Activated naive CD4-positive, alpha-beta T cell (primary cell): ENCODE measurements at places on chromosomes 5 and 9.

DNA sequence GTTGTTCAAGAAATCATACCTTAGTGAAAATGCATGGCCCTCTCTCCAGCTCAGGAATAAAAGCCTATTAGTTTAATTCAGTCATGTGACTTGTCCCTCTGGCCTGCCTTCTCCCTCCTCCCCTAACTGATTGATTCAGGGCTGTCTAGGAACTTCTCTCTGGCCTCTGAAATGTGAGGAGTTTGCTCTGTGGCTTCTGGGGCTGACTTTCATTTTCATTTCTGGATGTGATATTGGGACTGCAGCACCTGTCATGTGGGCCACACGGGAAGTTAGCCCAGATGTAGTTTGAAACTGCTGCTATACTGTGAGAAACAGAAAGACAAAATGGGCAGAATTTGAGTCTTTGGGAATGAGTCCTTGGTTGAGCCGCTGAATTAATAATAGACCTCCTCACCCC is 44.8 kb downstream of the PARP8 start:
- peak; percentile 15 for DNase-seq

GRCh38 chr9:95285307-95285706 is 32.2 kb downstream of the FANCC start:
- DNase-seq, result no peak

DNA sequence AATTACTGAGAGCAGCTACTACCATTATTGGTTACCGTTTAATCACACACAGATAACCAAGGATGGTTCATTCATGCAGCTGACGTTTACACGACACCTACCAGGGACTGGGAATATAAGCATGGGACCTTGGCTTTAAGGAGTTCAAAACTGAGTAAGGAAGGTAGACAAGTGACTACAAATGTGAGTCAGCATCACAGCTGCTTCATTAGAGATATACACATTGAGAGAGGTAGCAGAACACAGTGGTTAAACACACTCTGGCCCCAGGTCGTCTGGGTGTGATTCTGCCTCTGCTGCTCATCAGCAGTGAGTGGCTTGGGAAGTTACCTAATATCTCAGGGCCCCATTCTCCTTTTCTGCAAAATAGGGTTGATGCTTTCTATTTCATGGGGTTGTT is 268.6 kb downstream of the NR3C1 start:
- no peak for DNase-seq

GRCh38 chr9:18947892-18948339 is 85.1 kb downstream of the SAXO1 start:
- DNase-seq, result no peak

DNA sequence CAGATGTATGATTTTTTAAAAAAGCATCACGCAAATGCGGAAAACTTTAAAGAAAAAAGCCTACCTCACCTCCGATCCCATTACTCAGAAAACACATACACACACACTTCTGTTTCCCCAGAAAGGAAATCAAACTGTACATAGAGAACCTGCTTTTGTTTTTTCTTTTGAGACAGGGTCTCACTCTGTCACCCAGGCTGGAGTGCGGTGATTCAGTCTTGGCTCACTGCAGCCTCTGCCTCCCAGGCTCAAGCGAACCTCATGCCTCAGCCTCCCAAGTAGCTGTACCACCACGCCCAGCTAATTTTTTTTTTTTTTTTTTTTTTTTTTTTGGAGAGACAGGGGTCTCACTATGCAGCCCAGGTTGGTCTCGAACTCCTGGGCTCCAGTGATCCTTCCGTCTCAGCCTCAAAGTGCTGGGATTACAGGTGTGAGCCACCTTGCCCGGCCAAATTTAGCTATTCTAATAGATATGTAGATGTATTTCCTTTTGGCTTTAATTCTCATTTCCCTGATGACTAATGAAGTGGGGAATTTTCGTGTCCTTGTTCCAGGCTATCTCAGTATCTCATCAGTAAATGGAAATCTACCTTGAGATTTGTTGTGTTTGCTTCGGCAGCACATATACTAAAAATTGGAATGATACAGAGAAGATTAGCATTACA is 25.7 kb upstream of the EEIG1 start:
- DNase-seq, result no peak

DNA sequence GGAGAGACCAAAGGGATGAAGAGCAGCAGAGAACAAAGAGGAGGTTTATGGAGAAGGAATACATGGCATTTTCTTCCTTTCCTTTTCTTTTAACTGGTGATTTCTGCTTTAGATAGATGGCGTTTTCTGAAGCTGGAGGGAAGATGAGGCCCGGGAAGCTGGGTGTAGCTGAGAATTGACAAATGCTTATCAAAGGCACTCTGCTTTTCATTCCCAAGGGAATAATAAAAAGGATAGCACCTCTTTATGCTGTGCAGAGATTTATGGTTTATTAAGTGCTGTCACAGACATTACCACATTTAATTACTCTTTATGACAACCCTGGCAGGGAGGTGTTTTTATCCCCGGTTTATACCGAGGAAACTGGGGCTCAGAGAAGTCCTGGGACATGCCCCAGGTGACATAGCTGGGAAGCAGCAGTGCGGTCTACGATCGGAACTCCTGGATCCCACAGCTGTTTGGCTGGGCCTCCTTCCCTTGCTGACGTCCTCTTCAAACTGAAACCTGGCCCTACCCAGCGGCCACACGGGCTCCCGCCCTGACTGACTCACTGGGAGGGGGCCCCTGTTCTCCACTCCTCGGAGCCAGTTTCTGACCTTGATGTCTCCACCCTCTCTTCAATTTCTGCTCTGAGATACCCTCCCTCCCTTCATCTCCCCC is 8.2 kb upstream of the EPB41L4B start:
- no peak for DNase-seq

GRCh38 chr9:97046228-97046627 is 7.3 kb upstream of the CTSV start:
- DNase-seq, result no peak

DNA sequence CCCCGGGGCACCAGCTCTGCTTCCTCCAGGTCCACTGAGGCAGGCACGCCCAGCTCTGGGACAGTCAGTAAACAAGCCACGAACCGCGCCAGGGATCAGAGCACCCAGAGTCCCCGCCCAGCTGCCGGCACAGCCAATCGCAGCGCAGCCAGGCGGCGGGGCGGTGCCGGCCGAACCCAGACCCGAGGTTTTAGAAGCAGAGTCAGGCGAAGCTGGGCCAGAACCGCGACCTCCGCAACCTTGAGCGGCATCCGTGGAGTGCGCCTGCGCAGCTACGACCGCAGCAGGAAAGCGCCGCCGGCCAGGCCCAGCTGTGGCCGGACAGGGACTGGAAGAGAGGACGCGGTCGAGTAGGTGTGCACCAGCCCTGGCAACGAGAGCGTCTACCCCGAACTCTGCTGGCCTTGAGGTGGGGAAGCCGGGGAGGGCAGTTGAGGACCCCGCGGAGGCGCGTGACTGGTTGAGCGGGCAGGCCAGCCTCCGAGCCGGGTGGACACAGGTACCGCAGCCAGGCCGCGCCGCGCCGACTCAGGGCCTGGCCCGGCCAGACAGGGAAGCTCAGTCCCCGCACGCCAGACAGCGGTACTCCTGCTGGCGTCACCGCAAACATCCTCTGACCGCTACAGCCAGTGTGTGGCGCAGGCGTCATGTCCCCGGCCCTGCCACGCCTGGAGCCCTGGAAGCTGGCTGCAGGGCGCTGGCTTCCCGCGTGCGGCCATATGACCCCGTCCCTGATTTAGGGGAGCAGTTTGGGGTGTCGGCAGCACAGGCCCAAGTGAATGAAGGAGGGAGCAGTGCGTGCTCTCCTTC is at the start of gene CTSL:
Gene CTSL (plus strand): TSS at position 220 of the 810 bp plus-strand sequence. CDS start 1,485 bp downstream, outside the sequence.
- DNase-seq, result peak; percentile 17

DNA sequence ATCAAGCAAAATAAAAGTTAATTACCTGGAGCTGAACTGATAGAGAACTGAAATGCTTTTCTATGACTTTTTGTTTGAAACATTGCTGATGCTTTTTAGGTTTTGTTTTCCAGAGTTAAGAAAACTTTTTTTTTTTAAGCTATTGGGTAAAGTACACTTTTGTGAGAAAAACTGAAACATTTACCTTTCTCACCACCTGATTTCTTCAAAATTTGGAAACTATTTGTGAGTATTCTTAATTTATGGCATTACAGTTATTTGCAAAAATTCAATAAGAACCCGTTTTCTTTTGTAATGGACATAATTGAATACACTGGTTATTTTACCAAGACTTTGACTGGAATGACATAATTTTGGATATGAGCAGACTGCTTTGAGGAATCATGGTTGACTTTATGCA is 6.6 kb downstream of the C9orf153 start:
- no peak for DNase-seq

DNA sequence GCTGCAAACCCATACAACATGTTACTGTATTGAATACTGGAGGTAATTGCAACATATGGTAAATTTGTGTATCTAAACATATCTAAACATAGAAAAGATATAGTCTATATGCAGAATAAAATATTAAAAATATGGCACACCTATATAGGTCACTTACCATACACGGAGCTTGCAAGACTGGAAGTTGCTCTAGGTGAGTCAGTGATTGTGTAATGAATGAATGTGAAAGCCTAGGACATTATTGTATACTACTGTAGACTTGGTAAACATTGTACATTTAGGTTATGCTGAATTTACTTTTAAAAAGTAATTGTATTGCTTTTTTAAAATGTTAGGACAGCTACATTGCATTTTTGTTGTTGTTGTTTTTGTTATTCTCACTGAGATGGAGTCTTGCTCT is 968.8 kb downstream of the TLE1 start:
- DNase-seq, result no peak

GRCh38 chr5:175902026-175902425 is 30.6 kb downstream of the CPLX2 start:
- no peak for DNase-seq

GRCh38 chr9:133023117-133023890 is 7.5 kb upstream of the GTF3C5 start:
- no peak for DNase-seq

DNA sequence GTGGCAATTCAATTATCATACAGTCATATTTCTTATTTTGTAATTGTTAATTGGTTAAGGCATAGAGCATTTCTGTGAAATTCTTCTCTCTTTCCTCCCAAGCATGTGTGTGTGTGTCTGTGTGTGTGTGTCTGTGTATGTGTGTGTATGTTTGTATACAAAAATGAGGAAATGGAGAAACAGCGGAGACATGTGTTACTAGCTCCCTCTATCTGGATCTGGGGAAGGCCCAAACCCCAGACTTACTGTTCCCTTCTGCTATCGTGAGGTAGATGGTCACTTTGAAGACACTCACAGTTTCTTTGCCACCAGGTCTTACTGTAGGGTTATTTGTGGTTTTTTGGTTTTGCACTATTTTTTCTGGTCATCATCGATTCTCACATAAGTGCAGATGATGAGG is 11.4 kb upstream of the C5orf63 start:
- no peak for DNase-seq

DNA sequence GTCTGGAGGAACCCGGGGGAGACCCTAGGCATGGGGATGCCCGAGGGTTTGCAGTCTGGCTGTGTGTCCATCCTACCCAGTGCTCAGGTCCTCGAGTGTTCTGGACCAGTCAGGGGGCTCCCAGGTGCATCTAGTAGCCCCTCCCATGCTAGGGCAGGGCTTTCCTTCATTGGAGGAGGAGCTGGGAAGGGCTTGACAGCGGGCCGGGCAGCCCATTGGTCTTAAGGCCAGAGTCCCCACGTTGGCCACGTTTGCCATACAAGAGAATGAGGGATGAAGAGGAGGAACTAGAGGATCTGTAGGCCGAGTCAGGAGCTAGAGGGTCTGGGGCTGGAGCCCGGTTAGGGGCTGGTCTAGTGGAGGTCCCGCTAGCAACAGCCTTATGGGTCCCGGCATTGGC is 37.3 kb upstream of the CTSV start:
- no peak for DNase-seq

GRCh38 chr5:141488591-141489561 is at the start of gene PCDHGC5:
Gene PCDHGC5, plus strand, starts transcription at chr5:141489081. Its CDS starts 160 bp downstream, at chr5:141489241.
- no peak for DNase-seq

DNA sequence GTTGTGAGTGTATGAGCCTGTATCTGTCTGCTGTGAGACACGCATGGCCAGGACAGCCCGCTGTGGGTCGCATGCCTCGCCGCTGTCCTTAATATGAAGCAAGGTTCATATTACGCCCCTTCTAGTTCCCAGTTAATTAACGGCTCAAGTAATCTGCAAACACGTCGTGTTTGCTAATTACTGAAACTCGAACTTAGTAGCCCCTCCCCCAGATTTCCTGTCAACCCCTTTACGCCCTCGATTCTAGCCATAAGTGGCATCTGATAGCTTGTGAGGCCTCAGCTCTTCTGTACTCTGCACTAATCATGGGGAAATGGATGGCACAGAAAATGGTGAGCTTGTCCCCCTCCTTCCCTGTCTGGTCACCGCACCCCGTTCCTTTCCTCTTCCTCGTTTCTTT is 116.9 kb upstream of the OTULINL start:
- DNase-seq, result no peak

GRCh38 chr9:110013064-110013463 is 194.9 kb downstream of the C9orf152 start:
- DNase-seq, result no peak

GRCh38 chr9:95005278-95006143 is 279.0 kb downstream of the AOPEP start:
- DNase-seq, result no peak

GRCh38 chr9:97307091-97307490 is 368 bp upstream of the CCDC180 start:
- no peak for DNase-seq

DNA sequence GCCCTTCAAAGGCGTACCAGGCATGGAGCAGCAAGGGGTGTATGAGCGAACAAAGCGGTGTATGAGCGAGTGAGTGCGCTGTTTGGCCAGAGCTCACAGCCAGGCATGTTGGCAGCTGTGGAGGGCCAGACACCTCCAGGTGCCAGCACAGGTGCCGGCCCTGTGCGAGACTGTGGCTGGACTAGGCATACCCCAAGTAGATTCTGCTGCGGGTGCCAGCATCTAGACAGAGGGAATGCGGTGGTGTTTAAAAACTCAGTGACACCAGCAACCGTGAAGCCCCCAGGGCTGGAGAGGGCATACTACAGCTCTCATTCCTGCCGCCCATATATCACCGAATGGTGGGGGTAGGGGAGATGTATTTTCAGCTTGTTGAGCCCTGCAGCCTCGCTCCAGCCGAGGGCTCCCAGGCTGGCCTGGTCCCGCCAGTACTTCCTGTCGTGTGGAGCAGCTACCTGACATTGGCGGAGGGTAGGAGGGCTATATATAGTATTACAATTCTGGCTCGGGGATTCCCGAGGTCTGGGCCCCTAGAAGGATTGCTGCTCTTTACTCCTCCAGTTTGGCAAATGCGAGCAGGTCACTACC is 1829.6 kb upstream of the NUDT12 start:
- no peak for DNase-seq

GRCh38 chr5:143453720-143454119 is 50.2 kb upstream of the NR3C1 start:
- DNase-seq, result no peak

DNA sequence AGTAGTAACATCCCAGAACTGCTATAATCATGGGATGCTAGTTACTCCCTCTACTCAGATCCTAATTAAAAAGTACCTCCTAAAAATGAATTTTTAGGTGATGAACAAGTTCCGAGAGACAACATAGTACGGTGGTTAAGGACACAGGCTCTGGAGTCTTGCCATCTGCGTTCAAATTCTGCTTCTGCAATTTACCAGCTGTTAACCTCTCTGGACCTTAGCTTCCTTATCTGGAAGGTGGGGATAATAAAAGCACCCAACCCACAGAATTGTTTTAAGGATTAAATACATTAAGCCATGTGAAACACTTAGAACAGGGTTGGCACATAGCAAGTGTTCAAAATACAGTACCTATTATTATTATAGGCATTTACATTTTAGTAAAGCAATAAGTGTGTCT is 77.5 kb upstream of the XPA start:
- DNase-seq, result no peak
